ENCODE measurements at places on chromosomes 12 and 14. TPM values are rescaled to one million over a fixed set of nuclear protein-coding genes. Genes with fewer than 3 reads are reported as not detected.
A peak's percentile ranks its signal among the peaks of the same experiment; 100 is the strongest.

DNA sequence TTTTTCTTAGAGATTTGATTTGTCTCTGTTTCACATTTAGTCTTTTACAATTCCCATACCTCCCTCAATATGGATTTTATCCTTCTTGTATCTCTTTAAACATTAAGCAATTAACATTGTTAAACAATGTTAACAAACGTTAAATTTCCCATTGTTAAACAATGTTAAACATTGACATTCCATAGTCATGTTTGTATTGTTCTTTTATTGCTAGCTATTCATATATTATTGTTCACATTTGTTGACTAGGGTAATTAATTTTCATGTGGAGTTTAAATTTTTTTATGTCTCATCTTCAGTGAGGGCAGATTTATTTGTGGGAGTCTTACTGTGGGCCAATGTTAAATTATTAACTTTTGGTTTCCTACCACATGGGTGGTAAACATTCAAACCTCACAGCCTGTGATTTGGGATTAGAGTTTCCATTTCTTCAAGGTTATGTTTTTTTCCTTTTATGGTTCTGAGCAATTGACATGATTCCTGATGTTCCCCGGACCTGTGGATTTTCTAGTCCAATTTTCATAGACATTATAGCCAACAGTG is 294.3 kb downstream of the ALG10B start:
- H3K27me3 ChIP-seq: no peaks in the 10 kb centered on the region
- no peaks in the 10 kb centered on the region for H3K4me1 ChIP-seq
- no peak overlapping the region for H3K4me3 ChIP-seq
- DNase-seq: no peak

- peaks cover 33% of the 10 kb centered on the region for H3K4me1 ChIP-seq
- no peak overlapping the region for H3K4me3 ChIP-seq
- DNase-seq: no peak
- peaks cover 44% of the 10 kb centered on the region for H3K36me3 ChIP-seq
- no peak overlapping the region for H3K27ac ChIP-seq
These were observed 37.5 kb downstream of the RAP1B start for GRCh38 chr12:68648179-68648578.

GRCh38 chr12:71503579-71504391 is 64.2 kb downstream of the LGR5 start:
- no peaks in the 10 kb centered on the region for H3K4me1 ChIP-seq
- no peaks in the 10 kb centered on the region for H3K27me3 ChIP-seq
- no peak overlapping the region for H3K4me3 ChIP-seq
- no peaks in the 10 kb centered on the region for H3K36me3 ChIP-seq
- H3K27ac ChIP-seq: no peak overlapping the region
- DNase-seq: no peak

DNA sequence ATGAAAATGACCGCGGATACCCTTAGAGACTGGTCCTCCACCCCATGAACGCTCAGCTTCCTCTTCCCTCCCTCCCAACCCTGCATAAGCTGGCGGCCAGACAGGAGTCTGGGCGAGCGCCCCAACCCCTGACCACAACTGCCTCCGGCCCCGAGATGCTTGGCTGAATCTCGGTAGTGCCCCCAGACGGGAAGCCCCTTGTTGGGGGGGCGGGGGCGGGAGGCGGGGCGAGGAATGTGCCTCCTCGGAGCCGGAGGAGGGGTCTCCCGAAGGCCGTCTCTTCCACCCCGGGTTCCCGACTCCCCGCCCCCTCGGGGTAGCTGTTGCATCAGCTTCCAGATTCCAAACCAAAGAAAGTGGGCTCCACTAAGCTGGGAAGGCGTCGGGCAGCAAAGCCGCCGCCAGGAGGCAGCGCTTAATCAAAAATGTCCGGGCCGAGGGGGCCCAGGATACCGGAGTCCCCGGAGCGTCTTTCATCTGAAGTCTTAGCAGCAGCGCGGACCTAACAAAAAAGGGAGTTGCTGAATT is 7.1 kb upstream of the MRPL52 start:
- peak; percentile 80 for DNase-seq
- H3K27me3 ChIP-seq: no peaks in the 10 kb centered on the region
- peaks cover 42% of the 10 kb centered on the region for H3K4me1 ChIP-seq

DNA sequence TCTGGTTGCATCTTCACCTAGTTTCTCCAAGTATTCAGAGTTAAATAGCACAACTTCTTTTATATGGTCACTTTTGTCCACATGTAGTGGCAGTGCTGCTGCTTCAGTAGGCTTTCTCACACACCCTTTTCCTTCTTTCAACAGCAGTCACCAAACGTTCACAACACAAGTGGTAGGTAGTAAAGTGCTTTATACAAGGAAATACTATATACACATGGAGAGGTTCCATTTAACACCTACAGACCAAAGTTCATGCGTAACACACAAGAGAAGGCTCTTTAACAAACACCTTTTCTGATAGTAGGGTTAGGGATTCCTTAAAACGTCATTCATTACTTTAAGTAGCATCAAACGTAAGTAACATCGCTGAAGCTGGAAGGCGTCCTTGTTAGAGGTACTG is 107.1 kb upstream of the USP44 start:
- no peaks in the 10 kb centered on the region for H3K27me3 ChIP-seq
- no peak overlapping the region for H3K4me3 ChIP-seq
- no peak overlapping the region for H3K27ac ChIP-seq
- H3K4me1 ChIP-seq: no peaks in the 10 kb centered on the region
- no peak for DNase-seq

The UNC119B gene
- 27.1 TPM for total RNA-seq

DNA sequence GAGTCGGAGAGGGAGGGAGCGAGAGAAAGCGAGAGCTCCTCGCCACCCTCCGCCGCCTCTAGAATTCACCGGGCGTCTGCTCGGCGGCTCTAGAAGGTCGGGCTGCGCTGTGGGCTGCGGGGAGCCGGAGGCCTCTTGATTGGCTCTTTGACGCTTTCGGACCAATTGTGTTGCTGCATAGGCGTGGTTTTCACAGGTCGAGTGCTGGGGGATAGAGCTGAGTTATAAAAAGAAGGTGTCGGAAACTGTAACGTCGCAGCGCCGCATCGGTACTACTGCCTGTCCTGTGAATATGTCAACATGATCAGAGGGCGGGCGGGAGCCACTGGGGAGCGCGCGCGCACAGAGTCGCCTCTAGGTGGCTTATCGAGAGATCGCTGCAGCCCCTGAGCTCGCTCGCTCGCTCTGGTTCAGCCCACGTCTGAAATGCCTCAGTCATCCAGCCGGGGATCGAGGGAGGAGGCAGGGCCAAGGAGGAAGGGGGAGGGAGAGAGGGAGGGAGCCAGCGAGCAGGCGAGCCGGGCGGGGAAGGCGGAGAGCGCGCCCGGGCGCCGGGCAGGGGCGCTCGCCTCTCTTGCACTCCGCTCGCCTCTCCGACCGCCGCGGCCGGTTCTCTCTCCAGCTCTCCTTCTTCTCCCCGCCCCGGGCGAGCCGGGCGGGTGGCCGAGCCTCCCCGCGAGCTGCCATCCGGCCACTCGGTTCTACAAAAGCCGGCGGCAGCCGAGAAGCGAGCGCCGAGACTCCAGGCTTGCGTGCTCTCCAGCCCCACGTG is at the start of gene TBX3:
TBX3 (minus strand) TSS at position 78 of the 772 bp plus-strand sequence. CDS start 975 bp downstream, outside the sequence.
- H3K4me1 ChIP-seq: peaks cover 9% of the 10 kb centered on the region
- peak within 1 kb of the TSS; percentile 66 for H3K4me3 ChIP-seq
- peaks cover 5% of the 10 kb centered on the region for H3K36me3 ChIP-seq
- DNase-seq: peak; percentile 85

DNA sequence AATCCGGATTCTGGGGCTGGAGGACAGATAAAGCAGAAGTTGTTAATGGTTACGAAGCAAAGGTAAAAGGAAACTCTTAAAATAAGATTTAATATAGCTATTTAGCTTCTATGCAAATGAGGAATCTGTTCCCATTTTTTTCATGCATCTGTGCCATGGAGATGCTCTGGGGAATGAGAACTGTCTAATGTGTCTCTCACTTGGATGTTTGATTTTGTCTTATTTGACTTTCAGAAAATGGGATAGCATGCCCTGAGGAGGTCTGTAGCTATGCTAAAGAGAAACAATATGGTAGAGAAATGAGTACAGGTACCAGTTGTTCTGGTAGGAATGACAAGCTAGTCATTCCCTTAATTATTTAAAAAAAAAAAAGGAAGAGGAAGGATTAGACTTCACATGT is 24.3 kb downstream of the C12orf76 start:
- H3K27ac ChIP-seq: no peak overlapping the region
- no peak overlapping the region for H3K4me3 ChIP-seq
- H3K27me3 ChIP-seq: no peaks in the 10 kb centered on the region
- no peak for DNase-seq

The POTEM gene
- not detected for total RNA-seq

DNA sequence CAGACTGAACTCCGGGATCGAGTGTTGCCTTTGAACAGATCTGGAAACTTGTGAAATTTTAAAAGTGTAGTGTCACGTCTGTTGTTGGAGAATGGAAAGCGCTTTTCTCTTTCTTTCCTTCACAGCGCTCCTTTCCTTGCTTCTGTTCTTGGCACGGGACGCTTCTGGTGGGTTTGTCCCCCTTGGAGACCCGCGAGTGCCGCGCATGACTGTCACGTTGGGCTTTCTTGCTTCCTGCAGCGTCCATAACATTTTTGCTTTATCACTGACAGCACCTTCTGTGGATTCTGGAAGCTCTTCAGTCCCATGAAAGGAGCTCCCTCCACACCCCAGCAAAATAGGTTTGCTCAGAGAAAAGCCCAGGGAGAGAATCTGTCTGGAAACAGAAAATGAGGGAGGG is 193.0 kb upstream of the TMEM132C start:
- no peaks in the 10 kb centered on the region for H3K36me3 ChIP-seq
- H3K4me1 ChIP-seq: no peaks in the 10 kb centered on the region
- H3K27me3 ChIP-seq: no peaks in the 10 kb centered on the region
- no peak overlapping the region for H3K4me3 ChIP-seq
- no peak overlapping the region for H3K27ac ChIP-seq

The GUCY2C gene
- total RNA-seq: not detected

- H3K27ac ChIP-seq: no peak overlapping the region
- H3K27me3 ChIP-seq: no peaks in the 10 kb centered on the region
- H3K4me1 ChIP-seq: no peaks in the 10 kb centered on the region
- peaks cover 11% of the 10 kb centered on the region for H3K36me3 ChIP-seq
These were observed 24.6 kb downstream of the RFLNA start for GRCh38 chr12:124319368-124320050.

The PLA2G1B gene
- 42.2 TPM for total RNA-seq

DNA sequence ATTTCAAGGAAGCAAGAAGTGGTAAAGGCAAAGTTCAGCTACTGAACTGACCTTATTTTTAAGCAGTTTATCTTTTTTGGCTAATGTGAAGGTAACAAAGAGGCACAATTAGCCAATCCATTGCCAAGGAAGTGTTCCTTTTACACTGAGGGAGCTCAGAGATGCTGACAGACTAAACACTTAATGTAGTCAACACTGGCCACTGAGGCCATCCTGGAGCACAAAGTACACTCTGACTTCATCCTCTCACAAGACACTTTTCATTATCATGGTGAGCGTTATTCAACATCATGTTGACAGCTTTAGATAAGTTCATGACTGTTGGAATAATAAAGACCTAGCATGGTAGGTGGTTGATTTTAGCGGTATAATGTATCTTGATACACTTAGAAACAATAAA is 89.9 kb downstream of the ADAMTS20 start:
- H3K36me3 ChIP-seq: no peaks in the 10 kb centered on the region
- H3K27ac ChIP-seq: no peak overlapping the region
- H3K4me3 ChIP-seq: no peak overlapping the region
- DNase-seq: no peak

GRCh38 chr14:72962829-72963312 is 36.6 kb downstream of the DCAF4 start:
- no peak overlapping the region for H3K4me3 ChIP-seq
- H3K27me3 ChIP-seq: no peaks in the 10 kb centered on the region
- H3K36me3 ChIP-seq: peaks cover 24% of the 10 kb centered on the region
- H3K4me1 ChIP-seq: no peaks in the 10 kb centered on the region
- H3K27ac ChIP-seq: no peak overlapping the region
- DNase-seq: no peak

The ANO4 gene
- total RNA-seq: 0.74 TPM

DNA sequence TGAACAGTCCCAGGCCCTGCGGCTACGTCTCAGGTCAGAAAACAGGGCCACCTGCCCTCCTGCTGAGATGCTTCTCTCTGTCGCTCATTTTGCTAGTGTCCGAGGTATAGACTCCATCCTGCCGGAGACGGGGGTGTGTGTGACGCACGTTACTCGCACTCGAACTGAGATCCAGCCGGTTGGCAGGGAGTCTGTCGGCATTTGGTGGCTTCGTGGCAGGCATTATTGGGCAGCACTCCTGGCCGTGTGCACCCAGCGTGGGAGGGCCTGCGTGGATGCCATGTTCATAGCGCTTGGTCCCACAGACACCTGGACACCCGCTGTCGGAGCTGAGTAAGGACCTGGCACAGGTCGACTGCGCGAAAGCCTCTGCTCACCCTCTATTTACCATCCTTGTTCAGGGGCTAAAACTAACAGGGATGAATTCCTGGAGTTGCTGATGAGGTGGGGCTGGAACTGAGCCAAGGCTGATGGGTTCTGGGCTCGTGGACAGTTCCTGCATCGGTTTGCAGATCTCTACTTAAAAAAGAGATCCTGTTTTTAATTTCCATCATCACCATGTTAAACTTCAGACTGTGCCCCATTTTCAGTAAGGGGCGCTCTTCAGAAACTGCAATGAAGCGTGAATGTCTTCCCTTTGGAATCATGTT is 28.6 kb downstream of the AACS start:
- no peak overlapping the region for H3K4me3 ChIP-seq
- H3K27me3 ChIP-seq: no peaks in the 10 kb centered on the region
- no peak overlapping the region for H3K27ac ChIP-seq

- DNase-seq: no peak
- H3K36me3 ChIP-seq: no peaks in the 10 kb centered on the region
- H3K27ac ChIP-seq: no peak overlapping the region
These were observed 92.5 kb downstream of the ATP23 start for GRCh38 chr12:58033831-58034230.

The RNASE2 gene
- 6.0 TPM for total RNA-seq

- peaks cover 10% of the 10 kb centered on the region for H3K36me3 ChIP-seq
- no peaks in the 10 kb centered on the region for H3K27me3 ChIP-seq
- peak overlapping the region; percentile 54 for H3K27ac ChIP-seq
- no peak for DNase-seq
- no peak overlapping the region for H3K4me3 ChIP-seq
These were observed 10.5 kb downstream of the ZFP36L1 start for GRCh38 chr14:68782091-68782981.

GRCh38 chr12:6858799-6859198 is 6.8 kb downstream of the USP5 start:
- H3K4me3 ChIP-seq: no peak overlapping the region
- H3K4me1 ChIP-seq: no peaks in the 10 kb centered on the region
- H3K27ac ChIP-seq: no peak overlapping the region
- H3K27me3 ChIP-seq: no peaks in the 10 kb centered on the region
- H3K36me3 ChIP-seq: peaks cover 88% of the 10 kb centered on the region

DNA sequence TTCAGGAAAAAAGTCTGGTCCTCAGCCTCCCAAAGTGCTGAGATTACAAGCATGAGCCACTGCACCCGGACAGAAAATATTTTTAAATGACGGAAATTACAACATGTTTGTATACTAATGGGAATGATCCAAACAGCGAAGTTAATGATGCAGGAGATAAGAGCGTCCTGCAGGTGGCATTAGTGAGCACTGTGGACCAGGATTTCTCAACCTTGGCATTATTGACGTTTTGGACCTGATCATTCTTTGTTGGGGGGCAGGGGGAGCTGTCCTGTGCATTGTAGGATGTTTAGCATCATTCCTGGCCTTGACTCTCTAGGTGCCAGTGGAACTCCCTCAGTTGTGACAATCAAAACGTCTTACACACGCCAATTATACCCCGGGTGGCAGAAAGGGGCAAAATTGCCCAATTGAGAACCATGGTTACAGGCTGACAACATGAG is 34.1 kb downstream of the SCFD1 start:
- H3K27me3 ChIP-seq: no peaks in the 10 kb centered on the region
- H3K36me3 ChIP-seq: peaks cover 76% of the 10 kb centered on the region
- H3K4me3 ChIP-seq: no peak overlapping the region
- H3K27ac ChIP-seq: no peak overlapping the region
- H3K4me1 ChIP-seq: no peaks in the 10 kb centered on the region
